Upper lobe of right lung (tissue), 1 donor: ENCODE measurements at places on chromosomes 3 and 15. TPM values are rescaled to one million over a fixed set of nuclear protein-coding genes. Genes with fewer than 3 reads are reported as not detected.

GRCh38 chr3:31533169-31534064 is 692 bp downstream of the STT3B start:
- H3K27ac ChIP-seq: peak overlapping the region; percentile 98
- H3K27me3 ChIP-seq: no peaks in the 10 kb centered on the region
- no peaks in the 10 kb centered on the region for H3K36me3 ChIP-seq
- peak overlapping the region; percentile 81 for H3K4me3 ChIP-seq

- H3K4me1 ChIP-seq: no peaks in the 10 kb centered on the region
- no peak overlapping the region for H3K27ac ChIP-seq
- H3K36me3 ChIP-seq: no peaks in the 10 kb centered on the region
- no peak for DNase-seq
Measured at GRCh38 chr3:107942244-107942643, 148.6 kb downstream of the CD47 start.

- H3K27ac ChIP-seq: no peak overlapping the region
- DNase-seq: peak; percentile 41
- peaks cover 17% of the 10 kb centered on the region for H3K27me3 ChIP-seq
- no peak overlapping the region for H3K4me3 ChIP-seq
Measured at GRCh38 chr15:68561171-68561900, 17.5 kb upstream of the CORO2B start.

Gene CCR2
- 17.8 TPM for total RNA-seq

DNA sequence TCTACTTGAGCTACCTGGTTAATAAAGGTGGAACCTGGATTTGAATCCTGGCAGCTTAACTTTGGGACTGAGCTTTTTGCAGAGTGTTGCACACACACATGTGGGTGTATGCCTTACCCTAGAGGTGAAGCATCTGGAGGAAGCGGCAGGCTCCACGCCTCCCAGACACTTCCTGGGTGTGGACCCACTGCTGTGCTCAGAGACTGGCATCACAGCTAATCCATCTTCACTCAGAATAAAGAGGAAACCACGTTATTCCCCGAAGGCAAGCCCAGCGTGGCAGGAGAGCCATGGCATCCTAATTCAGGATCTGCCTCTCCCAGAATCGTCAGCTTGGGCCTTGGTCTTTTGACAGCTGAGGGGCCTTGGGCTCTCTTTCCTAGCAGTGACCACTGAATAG is 25.5 kb downstream of the CCDC13 start:
- DNase-seq: no peak
- no peak overlapping the region for H3K27ac ChIP-seq
- peaks cover 14% of the 10 kb centered on the region for H3K4me1 ChIP-seq

Gene POLQ
- 0.55 TPM for total RNA-seq

Gene NR2E3
- 0.26 TPM for total RNA-seq

Gene MYZAP
- 30.9 TPM for total RNA-seq

- H3K27ac ChIP-seq: no peak overlapping the region
- no peaks in the 10 kb centered on the region for H3K27me3 ChIP-seq
- H3K4me3 ChIP-seq: no peak overlapping the region
- no peaks in the 10 kb centered on the region for H3K36me3 ChIP-seq
- DNase-seq: no peak
Measured at GRCh38 chr3:95212117-95212516, 1149.3 kb downstream of the NSUN3 start.

DNA sequence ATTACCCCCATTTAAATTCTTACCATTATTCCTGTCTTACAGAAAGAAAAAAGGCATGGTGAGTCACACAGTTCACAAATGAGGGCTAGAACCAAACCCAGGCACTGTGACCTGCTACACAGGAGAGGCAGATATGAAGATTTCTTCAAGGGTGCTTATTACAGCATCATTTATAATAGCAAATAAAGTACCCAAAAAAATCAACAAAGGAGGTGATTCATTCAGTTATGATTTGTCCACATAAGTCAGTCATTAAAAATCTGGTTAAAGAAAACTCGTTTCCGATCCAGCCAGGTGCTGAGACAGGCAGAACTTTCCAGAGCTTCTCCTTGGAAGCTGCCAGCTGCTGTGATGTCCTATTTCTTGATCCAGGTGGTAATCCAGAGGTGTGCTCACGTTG is 7.5 kb upstream of the LOXL1 start:
- no peak overlapping the region for H3K4me3 ChIP-seq
- DNase-seq: no peak

- no peaks in the 10 kb centered on the region for H3K4me1 ChIP-seq
- H3K27ac ChIP-seq: no peak overlapping the region
- no peak overlapping the region for H3K4me3 ChIP-seq
- H3K36me3 ChIP-seq: no peaks in the 10 kb centered on the region
- DNase-seq: no peak
- no peaks in the 10 kb centered on the region for H3K27me3 ChIP-seq
Measured at GRCh38 chr3:143914257-143914656, 57.4 kb upstream of the DIPK2A start.

Gene GNAT1
- total RNA-seq: not detected

DNA sequence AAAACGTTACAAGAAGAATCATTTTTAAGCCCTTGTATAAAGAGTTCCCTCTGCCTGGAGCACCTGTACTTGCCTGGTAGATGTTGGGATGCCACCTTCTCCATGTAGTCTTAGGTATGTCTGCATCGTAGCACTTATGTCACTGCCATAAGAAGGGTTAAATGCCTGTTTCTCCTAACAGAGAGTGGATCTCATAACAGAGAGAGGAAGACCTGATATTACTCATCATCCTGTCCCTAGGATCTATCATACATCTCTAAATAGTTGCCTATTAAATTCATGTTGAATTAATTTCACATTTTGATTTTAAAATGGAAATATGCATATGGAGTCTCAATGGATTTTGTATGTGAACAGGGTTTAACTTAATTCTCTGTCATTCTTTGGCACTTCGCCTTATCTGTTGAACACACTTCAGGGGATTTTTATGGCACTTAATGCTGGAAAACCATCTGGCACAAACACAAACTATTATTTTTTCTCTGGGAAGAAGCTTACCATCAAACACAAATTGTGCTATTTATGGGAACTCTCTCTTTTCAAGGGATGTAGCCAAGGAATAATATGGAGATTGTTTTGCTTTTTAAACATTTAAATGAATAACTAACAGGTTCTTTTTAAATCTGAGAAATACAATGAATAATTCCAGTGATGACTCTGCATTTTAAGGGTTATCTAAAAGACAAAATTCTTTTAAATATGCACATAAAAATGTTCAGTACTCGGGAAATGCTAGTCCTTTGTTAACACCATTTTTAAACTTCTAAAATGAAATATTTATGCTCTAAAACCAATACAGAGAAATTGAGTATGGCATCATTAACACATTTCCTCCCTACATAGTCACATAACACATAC is 230.7 kb downstream of the ZNF385D start:
- no peaks in the 10 kb centered on the region for H3K4me1 ChIP-seq
- H3K27ac ChIP-seq: no peak overlapping the region
- no peak for DNase-seq
- H3K36me3 ChIP-seq: no peaks in the 10 kb centered on the region
- H3K4me3 ChIP-seq: no peak overlapping the region

Gene RASL12
- 20.2 TPM for total RNA-seq

DNA sequence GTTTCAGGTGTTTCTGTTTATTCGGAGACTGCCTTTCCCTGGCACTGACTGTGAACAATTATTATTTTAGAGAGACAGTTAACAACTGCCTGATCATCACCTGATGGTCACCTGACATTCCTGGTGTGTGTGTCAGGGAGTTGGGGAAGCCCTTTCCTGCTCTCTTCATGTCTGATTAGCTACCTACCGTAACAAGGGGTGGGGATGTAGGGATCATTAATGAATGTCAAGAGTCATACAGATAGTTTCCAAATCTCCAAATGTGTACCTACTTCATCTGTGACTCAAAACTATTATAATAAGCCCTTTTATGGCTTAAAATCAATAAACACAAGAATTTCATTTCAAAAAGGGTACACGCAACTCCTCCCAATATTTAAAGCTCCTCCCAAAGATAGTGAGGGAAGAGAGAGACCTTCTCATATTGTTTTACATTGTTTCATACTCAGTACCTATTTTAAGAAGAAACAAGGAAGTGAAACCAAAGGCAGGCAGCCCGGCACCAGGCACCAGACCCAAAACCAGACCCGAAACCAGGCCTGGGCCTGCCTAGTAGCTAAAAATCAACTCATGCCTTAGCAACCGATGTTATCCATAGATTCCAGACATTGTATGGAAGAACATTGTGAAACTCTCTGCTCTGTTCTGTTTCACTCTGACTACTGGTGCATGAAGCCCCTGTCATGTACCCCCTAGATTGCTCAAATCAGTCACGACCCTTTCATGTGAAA is 844.9 kb upstream of the ALCAM start:
- no peak overlapping the region for H3K27ac ChIP-seq
- no peak for DNase-seq
- no peak overlapping the region for H3K4me3 ChIP-seq

- no peaks in the 10 kb centered on the region for H3K27me3 ChIP-seq
- H3K27ac ChIP-seq: peak overlapping the region; percentile 78
- peak; percentile 79 for DNase-seq
- H3K4me1 ChIP-seq: peaks cover 50% of the 10 kb centered on the region
- H3K4me3 ChIP-seq: no peak overlapping the region
- peaks cover 18% of the 10 kb centered on the region for H3K36me3 ChIP-seq
Measured at GRCh38 chr3:52218937-52219650, 6.4 kb downstream of the TLR9 start.

DNA sequence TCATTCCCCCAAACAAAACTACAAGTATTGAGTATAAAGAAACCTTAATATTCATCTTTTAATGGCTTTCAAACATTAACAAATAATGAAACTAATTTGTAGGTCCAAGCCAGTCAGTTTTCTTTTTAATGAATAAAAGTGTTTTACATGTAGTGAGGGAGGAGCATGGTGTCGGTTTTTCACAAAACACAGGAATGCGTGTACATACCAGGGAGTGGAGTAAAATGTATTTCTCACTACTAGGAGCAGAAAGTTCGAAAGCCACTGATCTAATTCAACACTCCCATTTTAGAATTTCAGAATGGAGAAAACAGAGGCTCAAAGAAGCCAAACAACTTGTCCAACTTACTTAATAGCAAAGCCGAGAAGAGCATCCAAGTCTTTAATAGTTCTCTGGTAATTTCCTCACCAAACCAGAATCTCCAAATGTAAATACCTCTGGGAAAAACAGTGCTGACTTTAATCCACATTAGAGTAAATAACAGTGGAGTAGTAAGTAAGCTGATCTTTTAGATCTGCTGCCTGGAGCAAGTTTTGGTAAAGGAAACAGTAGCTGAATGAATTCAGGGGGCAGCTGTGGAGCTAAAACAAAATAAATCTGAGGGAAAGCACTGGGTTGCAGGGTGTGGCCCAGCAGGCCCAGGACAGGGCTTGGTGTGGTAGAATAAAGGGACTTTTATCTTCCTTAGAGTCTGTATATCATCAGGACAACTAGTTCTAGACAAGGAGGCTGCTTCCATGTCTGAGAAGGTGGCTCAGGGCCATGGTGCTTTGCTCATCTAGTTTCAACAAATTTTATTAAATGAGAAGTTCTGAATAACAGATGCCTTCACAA is 7.9 kb downstream of the ANP32A start:
- H3K4me3 ChIP-seq: no peak overlapping the region
- H3K36me3 ChIP-seq: no peaks in the 10 kb centered on the region
- peaks cover 46% of the 10 kb centered on the region for H3K4me1 ChIP-seq
- H3K27me3 ChIP-seq: no peaks in the 10 kb centered on the region
- peak overlapping the region; percentile 12 for H3K27ac ChIP-seq
- no peak for DNase-seq

GRCh38 chr3:68249265-68249664 is 594.9 kb upstream of the SUCLG2 start:
- no peaks in the 10 kb centered on the region for H3K36me3 ChIP-seq
- H3K27ac ChIP-seq: no peak overlapping the region
- no peaks in the 10 kb centered on the region for H3K27me3 ChIP-seq
- no peak for DNase-seq

Gene CHL1
- 16.0 TPM for total RNA-seq

GRCh38 chr3:136249593-136249992 is 547 bp upstream of the PCCB start:
- H3K27me3 ChIP-seq: no peaks in the 10 kb centered on the region
- H3K27ac ChIP-seq: peak overlapping the region; percentile 95
- peaks cover 14% of the 10 kb centered on the region for H3K4me1 ChIP-seq
- peak overlapping the region; percentile 80 for H3K4me3 ChIP-seq
- H3K36me3 ChIP-seq: no peaks in the 10 kb centered on the region
- no peak for DNase-seq

DNA sequence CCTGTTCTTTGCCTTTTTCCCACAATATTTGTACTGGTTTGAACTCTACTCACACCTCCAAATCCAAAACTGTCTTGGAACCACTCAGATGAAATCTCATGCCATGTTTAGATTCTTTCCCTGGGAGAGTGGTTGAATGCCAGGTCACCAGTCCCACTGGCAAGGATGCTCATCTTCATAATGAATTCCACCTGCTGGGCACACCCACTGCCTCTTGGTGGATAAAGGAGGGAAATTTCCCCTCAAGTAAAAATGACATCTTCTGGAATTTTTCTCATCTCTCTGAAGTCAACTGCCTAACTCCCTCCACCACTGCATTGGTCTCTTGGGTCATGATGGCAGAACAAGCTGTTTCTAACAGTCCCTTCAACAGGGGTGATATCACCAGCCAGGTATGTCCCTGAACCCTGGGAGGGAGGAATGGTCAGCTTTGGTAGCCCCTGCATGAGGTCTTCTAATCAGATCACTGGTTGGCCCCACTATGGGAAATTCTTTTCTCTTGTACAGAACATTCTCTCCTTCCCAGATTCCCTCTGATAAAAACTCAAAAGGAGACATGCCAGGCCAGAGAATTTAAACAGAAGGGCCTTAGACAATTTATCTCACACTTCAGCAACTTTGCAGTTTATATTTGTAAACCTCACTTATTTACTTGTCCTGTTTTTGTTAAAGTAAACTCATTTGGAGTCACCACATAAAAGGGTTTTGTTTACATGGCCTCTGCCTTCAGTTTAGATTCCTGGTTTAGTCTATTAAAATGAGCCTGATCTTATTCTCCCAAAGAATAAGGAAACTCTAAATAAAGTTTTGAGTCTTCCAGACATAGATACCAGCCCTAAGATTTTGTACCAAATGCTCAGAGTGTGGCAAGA is 143.4 kb downstream of the WNT5A start:
- no peak overlapping the region for H3K4me3 ChIP-seq
- H3K36me3 ChIP-seq: no peaks in the 10 kb centered on the region
- DNase-seq: no peak
- H3K27me3 ChIP-seq: no peaks in the 10 kb centered on the region
- no peaks in the 10 kb centered on the region for H3K4me1 ChIP-seq

DNA sequence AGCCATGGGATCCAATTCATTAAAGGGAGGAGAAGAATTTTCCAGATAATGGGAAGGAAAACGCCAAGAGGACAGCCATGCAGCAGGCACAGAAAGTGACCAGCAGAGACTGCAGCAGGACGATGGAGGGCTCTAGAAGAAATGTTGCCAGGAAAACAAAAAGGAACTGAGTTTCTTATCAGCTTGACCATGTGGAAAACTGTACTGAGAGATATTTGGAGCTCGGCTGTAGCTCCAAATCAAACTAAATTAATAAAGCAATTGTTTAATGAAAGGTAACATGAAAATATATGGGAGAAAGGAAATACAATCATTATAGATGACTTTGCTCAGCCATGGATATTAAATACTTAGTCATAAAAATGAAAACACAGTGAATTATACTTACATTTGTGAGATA is 63.7 kb downstream of the SSR3 start:
- no peak overlapping the region for H3K27ac ChIP-seq
- no peak overlapping the region for H3K4me3 ChIP-seq
- DNase-seq: no peak
- no peaks in the 10 kb centered on the region for H3K36me3 ChIP-seq
- H3K27me3 ChIP-seq: no peaks in the 10 kb centered on the region
- no peaks in the 10 kb centered on the region for H3K4me1 ChIP-seq

Gene B2M
- total RNA-seq: 4,033 TPM

- H3K4me1 ChIP-seq: no peaks in the 10 kb centered on the region
- H3K27ac ChIP-seq: no peak overlapping the region
- H3K4me3 ChIP-seq: no peak overlapping the region
- H3K27me3 ChIP-seq: no peaks in the 10 kb centered on the region
- no peaks in the 10 kb centered on the region for H3K36me3 ChIP-seq
Measured at GRCh38 chr3:135078283-135078682, 283.2 kb downstream of the EPHB1 start.

Gene HIGD2B
- total RNA-seq: not detected

Gene C2CD4A
- 0.14 TPM for total RNA-seq
